Cortex of kidney (tissue), 1 donor: ENCODE measurements at places on chromosomes 5 and 9.

- DNase-seq: no peak
Observed at GRCh38 chr9:33921967-33922895, 105.3 kb downstream of the UBE2R2 start.

- DNase-seq: no peak
Observed at GRCh38 chr5:1912951-1913565, 30.3 kb upstream of the IRX4 start.

GRCh38 chr5:95762652-95763041 is 31.5 kb downstream of the RHOBTB3 start:
- no peak for DNase-seq

GRCh38 chr5:78295035-78295961 is 800 bp upstream of the AP3B1 start:
- DNase-seq: no peak

DNA sequence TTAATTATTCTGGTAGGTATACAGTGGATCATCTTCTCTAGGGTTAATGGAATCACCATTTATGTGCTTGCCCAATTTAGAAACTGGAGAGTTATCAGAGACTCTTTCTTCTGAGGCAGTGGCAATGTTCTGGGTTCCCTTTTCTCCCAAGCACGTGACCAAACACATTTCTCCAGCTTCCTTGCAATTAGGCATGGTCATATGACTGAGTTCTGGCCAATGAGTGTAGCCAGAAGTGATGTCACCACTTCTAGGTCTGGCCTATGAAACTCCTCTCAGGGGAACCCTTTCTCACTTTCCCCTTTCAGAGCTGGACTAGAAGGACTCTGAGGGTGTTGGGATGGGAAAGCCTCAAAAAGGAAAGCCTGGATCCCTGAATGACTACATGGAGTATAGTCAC is 172.0 kb downstream of the NSG2 start:
- no peak for DNase-seq

DNA sequence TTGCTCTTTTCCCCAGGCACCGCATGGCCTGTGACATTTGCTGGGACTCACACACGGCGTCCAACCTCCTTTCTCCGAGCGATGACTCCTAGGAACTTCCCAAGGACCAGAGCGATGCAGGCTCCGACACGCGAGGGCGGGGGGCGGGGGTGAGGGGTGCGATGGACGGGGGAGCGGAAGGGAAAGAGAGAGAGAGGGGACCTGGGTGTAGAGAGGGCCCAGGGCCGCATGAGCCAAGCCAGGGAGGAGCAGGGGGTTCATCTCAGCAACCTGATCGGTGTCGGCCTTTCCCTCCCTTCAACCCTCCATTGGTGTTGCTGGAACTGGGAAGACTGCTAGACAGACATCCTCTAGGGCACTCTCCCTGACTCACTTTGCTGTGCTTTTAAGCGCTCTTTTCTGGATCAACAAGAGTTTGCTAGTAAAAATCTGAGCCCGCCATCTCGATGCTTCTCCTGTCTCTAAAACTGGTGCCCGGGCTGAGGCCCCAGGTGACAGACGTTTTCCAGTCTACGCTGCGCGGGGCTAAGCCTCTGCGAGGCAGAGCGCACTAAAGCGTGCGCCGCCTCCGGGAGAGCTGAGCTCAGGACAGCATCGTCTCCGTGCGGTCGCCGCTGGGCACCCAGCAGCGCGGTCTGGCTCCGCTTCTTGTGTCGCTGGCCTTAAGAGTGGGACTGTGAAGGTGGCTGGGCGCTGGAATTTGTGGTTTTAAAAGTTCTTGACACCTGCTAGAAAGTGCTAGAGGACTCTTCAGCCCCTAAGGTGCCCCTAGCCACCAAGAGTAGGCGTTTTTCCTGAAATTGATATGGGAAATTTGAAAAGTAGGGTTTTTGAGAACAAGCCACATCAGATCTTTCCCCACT is 1.0 kb upstream of the TSLP start:
- no peak for DNase-seq

DNA sequence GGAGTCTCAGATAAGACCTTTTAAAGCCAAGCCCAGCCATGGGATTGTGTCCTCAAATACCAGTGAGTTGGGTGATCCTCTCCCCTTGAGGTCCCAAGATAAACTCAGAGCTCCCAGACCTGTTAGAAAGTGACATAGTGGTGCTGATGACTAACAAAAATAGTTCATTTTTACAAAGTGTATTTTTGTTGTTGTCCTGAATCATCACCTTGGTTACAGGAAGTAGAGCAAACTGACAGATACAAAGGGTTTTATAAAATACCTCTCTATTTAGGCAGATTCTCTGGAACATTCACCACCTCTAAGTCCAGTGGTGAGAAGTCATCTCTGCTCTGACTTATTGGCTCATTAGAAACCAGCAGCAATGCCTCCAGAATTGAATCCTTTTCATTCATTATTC is 259.3 kb downstream of the CEMIP2 start:
- DNase-seq: no peak

- no peak for DNase-seq
Observed at GRCh38 chr5:145976431-145977155, 40.2 kb downstream of the SH3RF2 start.

GRCh38 chr5:140677947-140678346 is 4.6 kb upstream of the DND1 start:
- DNase-seq: no peak

- no peak for DNase-seq
Observed at GRCh38 chr5:102531506-102531905, 32.7 kb upstream of the SLCO6A1 start.

GRCh38 chr5:150206098-150206778 is 16.4 kb downstream of the SLC6A7 start:
- no peak for DNase-seq

DNA sequence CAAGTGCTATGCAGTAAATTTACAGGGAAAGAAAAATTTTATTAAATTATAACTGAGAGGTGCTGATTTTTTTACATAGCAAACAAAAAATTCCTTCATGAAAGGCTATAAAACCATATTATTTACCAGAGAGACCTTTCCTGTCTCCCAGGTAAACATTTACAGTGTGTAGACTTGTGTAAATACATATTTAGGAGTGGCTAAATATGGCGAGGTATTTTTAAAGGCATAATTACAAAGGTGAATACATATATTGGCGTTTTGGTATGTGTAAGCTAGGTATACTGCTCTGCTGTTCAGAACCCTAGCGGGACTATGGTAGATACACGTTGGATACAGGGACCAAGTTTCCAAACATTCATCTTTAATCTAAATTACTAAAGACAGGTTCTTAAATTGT is 170.6 kb upstream of the MEF2C start:
- DNase-seq: no peak

GRCh38 chr5:178380086-178380485 is 147.5 kb upstream of the PHYKPL start:
- DNase-seq: no peak

DNA sequence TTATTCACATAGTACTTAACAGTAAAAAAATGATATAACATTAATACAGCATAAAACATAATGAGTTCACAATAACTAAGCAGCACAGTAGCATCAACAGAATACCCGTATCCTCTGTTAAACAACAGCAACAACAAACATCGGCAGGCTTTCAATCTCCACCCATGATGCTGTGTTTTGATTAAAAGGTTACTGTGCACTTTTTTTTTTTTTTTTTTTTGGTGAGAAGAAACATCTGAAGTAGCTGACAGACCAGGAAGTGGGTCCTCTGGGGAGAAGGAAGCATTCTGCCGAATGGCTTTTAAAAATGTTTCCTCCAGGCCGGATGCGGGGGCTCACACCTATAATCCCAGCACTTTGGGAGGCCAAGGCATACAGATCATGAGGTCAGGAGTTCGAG is 282.3 kb downstream of the EPB41L4A start:
- DNase-seq: no peak

DNA sequence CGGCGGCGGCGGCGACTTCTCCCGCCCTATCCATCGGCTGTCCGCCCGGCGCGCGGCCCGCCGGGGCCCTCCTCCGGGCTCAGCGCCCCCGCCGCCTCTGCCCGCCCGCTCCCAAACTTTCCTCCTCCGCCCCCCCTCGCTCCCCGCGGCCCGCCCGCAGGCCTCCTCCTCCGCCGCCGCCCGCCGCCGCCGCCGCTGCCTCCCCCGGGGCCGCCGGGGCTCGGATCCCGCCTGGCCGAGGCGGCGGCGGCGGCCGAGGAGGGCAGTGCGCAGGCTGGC is 460 bp upstream of the PBX3 start:
- no peak for DNase-seq

DNA sequence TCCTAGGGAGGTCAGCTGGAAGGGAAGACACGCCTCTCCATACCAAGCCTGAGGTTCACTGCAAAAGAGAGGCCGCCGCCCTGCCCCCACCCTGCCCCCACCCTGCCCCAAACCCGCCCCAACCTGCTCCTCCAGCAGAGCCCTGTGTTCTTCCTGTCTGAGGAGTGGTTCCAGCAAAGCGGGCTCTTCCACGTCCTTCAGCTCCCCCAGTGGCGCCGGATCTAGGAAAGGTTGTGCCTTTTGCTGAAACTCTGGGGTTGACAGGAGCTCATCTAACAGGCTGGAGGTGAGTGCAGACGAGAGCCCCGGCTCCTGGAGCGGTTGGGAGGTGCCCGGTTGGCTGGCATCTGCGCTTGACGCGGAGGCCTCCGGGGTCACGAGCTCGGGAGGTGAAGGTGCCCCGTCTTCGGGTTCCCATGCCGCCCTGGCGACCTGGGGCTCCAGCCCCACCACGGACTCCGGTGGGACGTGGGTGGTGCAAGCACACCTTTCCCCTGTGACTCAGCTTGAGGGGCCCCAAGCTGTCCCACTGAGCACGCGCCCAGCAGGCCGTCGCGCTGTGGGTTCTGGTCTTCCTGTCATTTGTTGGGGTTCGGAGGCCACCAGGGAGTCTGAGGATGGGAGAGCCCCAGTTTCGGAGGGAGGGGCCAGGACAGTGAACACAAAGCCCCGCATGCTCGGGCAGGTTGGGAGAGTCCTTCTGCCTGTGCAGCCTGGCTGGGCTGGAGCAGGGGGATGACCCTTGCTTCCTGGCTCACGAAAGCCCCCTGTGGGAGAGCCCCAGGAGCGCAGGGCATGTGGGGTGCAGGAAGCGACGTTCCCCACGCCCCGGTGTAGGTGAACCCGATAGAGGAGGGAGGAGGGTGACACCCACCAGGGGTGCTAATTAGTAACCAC is 1467.1 kb downstream of the FOXD4L5 start:
- DNase-seq: no peak

- DNase-seq: no peak
Observed at GRCh38 chr9:27260789-27261516, 36.0 kb downstream of the EQTN start.

DNA sequence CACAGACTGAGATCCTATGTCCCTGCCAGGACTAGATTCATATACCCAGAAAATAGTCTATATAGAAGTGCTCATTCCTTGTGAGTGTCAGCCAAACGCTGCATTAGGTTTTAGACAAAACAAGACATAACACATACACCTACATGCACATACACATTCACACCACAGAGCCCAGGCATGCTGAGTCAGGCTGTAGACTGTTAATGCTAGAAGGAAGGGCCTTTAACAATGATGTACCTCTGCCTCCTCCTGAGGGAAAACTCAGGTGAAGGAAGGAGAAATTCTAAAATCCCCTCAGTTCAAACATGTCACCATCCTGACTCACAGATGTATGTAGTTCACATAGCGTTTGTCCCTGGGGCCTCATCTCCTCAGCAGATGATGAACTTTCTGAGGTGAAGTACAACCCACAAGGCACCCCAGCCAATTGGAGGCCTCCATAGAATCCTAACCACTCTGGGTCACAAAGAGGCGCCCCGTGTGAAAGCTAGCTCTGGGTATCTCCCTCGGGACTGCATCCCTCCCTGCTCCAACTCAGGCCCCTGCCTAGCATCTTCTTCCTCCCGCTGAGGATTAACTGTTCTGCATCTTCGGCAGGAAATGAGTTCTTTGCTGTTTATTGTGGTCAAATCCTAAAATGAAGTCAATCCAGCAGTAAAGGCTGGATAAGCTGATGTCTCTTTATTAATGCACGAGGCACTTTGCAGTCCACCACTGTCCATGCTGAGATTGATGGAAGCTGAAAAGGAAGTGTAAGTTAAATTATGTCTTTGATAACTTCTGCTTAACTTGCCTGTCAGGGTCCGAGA is 40.8 kb upstream of the FSTL4 start:
- no peak for DNase-seq

- DNase-seq: no peak
Observed at GRCh38 chr5:171701100-171701541, 84.5 kb upstream of the SMIM23 start.

DNA sequence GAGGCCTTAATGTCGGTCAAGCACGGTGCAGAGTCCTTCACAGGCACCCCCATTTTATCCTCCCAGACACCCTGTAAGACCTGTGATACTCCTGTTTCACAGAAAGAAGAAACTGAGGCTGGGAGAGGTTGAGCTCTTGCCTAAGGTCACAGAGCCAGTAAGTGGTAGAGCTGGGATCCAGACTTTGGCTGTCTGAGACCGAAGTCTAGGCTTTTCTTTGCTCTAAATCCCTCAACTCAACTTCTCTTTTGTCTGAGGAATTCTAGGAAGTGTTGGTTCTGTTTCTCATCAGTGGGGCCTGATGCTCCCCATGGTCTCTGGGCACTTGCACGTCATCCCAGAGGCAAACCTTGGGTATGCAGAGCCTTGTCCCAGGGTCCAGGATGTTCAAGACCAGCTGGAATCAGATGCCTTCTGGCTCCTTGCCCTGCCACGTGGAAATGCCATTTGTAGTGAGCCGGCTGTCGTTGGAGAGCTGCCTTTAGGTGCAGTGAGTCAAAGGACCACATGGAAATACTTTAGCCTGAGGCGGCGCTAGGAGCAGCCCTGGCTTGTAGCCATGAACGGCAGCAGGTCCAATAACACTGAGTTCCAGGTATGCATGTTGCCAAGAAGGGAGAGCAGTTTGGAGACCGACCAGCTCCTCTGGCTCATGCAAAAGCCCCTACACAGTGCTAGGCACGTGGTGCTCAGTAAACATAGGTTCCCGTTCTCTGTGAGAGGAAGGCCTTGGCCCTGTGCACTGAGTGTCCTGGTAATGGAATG is 9.2 kb downstream of the DCANP1 start:
- no peak for DNase-seq

- no peak for DNase-seq
Observed at GRCh38 chr5:149936044-149936699, 8.4 kb downstream of the PDE6A start.

DNA sequence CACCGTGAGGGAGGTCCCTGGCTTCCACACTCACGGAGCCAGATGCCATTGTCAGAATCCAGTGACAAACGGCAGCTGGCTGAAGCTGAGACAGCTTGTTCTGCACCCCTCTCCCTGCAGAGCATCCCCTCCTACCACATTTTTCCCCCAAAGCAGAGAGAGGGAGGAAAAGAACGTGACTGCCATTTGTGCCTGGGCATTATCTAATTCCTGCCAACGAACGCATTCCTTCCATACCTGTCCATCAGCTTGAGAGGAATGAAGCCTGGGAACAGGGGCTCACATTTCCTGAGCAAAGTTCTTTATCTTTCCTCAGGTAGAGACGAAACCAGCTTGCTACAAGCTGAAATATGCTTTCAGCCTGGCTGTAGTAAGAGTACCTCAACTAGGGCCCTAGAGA is 175.4 kb downstream of the SLIT3 start:
- no peak for DNase-seq

GRCh38 chr5:167355346-167355745 is 936.1 kb upstream of the WWC1 start:
- no peak for DNase-seq

- DNase-seq: no peak
Observed at GRCh38 chr5:52727576-52727975, 60.1 kb upstream of the ITGA1 start.

GRCh38 chr5:109479260-109479860 is 69.6 kb upstream of the PJA2 start:
- no peak for DNase-seq
